ENCODE measurements at places on chromosomes 2 and 18.

DNA sequence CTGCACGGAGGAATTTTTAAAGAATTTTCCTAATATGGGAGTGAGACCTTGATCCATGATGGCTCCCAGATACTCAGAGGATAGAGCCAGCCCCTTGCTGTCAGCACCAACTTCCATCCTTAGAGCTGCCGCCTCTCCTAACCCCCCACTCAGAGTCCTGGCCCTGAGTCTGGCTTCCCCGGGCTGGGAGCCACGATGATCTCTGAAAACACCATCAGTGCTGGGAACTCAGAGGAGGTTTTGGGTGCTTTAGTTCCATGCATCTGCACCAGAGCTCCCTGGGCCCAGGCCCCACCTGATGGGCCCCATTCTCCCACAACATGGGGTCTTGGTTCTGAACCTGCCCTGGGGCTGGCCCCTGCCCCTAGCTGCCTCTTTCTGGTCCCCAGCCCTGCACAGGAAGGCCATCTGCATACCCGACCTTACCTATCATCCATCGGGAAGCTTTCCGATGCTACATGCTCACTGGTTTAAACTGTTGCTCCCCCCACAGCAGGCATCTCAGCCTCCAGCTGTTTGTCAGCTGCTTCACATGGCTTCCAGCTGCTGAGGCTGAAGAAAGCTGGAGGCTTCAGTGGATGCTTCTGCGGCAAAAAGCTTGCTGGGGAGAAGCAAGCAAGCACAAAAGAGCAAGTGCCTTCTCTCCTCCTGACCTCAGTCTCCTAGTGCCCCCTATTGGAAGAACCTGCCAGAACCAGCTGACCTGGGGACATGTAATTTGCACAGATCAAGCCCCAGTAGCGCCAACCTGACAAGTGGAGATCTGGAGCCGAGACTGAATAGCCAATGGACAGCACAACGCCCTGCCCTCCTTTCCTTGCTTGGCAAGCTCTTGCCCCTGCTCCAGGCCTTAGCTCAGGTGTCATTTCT lies 24.2 kb upstream of the RHOB start:
- no peak for DNase-seq

DNA sequence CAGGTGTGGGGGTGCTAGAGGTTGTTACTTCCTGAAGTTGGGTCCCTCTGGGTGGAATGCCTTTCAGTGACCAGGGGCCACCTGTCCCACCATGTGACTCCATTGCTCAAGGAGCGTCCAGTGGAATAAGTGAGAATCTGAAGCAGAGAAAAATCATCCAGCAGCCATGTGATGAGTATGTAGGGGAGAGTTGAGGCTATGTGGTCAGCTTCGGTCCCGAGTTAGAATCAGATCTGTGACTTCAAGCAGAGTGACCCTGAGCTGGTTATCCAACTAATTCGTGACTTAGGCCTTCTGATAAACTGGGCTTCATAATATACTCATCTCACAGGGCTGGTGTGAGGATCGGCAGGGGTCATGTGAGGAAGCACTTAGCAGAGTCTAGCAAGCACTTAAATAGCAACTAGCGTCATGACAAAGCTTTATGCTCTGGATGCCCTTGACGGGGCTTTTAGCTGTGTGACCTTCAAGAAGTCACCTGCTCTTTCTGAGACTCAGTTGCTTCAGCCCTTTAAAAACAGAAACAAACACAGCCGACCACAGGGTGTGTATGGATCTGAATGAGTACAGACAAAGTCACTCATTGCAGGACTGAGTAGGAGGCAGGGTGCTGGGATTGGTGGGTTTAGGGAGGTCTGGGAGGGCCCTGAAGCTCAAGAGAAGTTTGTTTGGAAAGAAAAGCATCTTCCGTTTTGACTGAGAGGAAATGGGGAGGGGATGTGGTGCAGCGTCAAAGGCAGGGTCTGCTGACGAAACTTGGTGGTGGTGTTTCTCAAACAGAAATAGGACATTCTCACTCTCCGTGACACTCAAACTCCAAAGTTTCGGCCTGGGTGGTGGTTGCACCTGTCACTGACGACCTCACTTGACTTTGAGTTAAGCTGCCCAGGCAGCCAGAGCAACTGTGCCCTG lies 264.0 kb upstream of the CXCR4 start:
- DNase-seq: peak; percentile 17

DNA sequence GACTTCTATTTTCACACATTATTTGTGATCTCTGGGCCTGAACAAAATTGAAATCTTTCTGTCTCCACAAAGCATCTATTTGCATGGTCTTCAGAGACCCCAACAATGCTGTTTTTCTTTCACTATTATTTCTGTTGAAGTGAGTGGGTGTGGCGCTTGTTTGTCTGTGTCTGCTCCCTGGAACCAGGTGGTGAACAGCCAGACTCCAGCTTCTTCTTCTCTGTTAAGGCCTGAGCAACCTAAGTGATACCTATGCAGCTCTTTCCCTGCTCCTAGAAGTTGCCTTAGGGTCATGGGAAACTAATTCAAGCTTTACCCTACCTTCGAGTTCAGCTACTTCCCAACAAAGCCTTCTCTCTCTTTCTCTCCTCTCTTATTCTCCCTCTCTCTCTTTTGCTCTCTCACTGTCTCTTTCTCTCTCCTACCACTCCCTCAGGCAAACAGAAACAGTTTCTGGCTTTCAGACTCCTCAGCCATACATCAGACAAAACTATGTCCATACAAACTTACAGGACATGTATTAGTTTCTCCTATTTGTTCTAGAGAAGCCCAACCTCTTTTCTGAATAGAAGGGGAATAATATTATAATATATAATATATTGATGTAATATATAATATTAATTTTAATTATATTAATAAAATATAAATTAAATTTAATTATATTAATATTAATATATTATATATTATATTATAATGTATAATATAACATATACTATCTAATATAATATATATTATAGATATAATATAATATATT lies 552.5 kb downstream of the DSC3 start:
- no peak for DNase-seq

- DNase-seq: no peak
Measured at GRCh38 chr2:3185256-3185655, 192.4 kb downstream of the EIPR1 start.

DNA sequence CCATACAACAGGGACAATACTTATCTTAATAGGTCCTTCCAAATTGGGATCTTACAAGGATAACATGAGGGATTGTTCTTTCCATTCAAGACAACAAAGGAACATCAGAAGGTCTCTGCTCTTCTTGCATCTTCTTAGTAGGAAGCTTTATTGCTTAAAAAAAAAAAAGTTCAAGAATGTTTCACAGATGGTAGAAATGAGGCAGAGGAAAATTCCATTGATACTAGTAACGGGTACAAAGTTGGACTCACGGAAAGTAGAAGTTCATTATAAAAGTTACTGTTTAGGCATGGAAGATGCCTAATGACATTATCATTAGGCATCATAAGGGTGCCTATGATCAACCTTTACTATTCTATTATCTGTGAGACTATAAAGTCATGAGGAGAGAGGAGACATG lies 136.2 kb downstream of the LAMA3 start:
- no peak for DNase-seq

DNA sequence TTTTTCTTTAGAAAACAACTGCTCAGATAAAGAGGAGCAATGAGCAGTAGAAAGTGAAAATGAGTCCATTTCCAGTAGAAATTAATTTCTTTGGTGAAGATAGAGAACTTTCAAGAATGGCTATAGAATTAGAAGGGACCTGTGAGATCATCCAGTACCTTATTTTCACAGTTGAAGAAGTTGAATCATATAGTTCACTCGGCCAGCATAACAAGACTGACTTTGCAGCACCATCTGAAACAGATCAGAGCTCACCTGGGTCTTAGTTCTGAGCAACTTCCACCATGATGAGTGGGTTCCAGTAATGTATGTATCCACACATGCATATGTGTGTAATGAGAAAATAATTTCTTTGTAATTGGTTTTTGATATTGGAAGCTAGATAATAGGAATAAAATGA lies 58.6 kb downstream of the CERS6 start:
- no peak for DNase-seq

DNA sequence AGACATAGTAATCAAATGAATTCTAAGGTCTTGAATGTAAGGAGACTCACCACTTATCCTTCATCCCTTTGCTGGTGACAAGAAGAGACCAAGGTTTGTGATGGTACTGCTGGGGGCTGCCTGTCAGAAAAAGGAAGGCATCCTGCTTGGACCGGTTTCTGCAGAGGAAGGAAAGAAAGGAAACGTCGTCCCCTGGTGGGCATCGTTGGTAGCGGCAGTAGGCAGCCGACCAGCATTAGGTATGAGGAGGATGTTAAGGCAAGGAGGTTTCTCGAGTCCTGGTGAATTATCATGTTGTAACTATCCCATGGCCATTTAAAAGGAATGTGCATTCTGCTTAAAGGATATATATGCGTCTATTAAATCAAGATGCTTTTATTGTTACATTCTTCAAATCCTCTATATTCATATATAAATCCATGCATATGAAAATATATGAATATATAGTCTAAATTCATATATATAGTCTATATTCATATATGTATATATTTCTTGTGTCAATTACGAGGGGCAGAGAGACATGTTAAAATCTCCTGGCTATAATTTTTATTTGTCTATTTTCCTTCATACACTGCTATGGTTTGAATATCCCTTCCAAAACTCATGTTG lies 94.4 kb upstream of the TGFA start:
- peak; percentile 61 for DNase-seq

DNA sequence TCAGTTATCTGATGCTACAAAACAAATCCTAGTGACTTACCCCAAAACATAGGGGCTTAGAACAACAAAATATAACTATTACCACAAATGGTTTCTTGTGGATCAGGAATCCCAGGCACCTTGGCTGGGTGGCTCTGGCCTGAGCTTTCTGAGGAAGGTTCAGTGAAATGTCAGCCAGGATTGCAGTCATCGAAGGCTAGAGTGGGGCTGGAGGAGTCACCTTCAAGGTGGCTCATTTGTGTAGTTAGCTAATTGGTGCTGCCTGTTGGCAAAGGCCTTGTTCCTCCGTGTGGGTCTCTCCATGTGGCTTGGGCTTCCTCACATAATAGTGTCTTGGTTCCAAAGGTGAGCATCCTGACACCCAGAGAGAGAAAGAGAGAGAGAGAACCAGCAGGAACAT lies 57.4 kb downstream of the COPS8 start:
- DNase-seq: no peak

- DNase-seq: no peak
Measured at GRCh38 chr2:174025271-174026121, 60.3 kb upstream of the SP3 start.

GRCh38 chr18:67525328-67526099 lies 9.0 kb upstream of the DSEL start:
- no peak for DNase-seq

DNA sequence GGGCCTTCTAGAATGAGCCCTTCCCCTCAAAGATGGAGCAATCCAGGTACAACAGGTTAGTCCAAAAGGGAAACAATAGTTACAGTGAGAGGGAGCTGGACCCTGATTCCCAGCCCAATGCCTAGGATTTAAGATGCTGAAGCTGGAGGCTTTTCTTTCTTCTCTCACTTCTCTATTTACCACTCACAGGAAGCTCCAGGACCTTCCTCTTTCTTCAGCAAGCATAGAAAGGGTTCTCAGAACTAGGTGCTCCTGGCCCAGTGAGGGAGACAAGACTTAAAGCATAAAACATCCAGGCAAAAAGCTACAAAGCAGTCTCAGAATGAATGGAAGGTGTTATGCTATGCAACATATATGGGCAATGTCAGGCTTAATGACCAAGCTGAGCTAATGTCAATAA lies 279.0 kb downstream of the SRBD1 start:
- no peak for DNase-seq

- DNase-seq: no peak
Measured at GRCh38 chr2:129458436-129458835, 521.0 kb upstream of the RAB6C start.

- DNase-seq: no peak
Measured at GRCh38 chr2:63665846-63666475, 77.2 kb downstream of the MDH1 start.

GRCh38 chr2:222912776-222913175 lies 51.9 kb downstream of the ACSL3 start:
- DNase-seq: no peak

GRCh38 chr2:69196327-69197117 lies 183.5 kb downstream of the ANTXR1 start:
- no peak for DNase-seq

DNA sequence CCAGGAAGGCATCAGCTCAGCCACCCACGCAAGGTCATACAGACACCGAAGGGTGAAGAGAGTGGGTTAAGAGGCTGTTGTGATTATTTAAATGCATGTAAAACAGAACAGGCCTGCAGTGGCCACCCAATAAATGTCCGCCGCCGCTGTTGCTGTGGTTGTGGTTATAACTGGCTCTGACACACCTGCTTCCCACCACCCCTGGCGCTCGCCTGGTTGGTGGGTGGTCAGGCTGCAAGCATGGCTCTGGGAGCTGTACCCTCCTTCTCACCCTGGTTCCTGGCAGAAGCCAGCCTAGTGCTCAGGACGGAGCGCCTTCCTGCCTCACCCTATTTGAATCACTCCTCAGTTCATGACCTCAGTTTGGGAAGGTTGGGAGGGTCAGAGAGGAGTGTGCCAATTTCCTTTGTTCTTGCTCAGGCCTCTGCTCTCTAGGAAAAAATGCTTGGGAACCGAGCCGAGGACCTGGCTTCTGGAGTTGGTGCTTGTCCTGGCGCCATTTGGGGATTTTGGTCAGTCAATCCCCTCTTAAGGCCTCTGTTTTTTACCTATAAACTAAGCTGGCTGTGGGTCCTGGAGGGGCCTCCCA lies 5.3 kb upstream of the CRYBA2 start:
- no peak for DNase-seq

DNA sequence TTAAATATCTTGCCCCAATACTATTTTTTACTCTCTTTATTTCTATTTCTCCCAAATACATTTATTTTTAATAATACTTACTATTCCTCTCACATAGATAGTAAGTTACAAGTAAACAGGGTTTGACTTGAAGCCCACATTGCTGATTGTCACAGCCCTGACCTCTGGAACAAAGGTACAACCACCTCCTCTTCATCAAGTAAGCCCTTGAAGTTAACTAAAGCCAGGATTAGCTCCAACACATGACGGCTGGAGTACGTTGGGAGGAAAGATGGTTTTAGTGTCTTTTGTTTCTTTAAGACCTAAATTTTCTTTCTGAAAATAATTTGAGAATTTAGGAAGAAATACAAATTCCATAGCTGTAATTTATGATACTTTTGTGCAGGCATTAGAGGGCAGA lies 949 bp downstream of the MYOM1 start:
- DNase-seq: no peak

DNA sequence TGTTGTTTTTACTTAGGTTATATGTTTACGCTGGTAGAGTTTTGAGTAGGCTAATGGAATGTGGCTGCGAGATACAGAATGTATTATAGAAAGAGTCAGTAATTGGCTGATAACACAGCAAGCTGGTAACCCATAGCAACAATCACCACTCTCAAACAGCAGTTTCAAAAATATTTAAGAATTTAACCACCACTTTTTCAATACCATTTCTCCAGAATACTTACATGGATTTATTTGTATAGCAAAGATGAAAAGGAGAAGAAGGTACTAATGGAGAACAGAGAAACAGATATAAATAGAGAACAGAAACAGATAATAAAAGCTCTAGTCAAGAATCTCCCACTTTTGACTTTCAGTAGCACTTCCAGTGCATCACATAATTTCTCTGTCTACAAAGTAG lies 188.3 kb upstream of the SLC39A10 start:
- DNase-seq: no peak

GRCh38 chr2:105915005-105915558 lies 170.4 kb downstream of the NCK2 start:
- DNase-seq: no peak

Data from activated T-helper 1 cell treated with anti-CD3 and anti-CD28 coated beads, Interleukin-2, amount 50 U/mL, for 16 hours (primary cell).